ENCODE measurements at places on chromosomes 7 and 10.
A peak's percentile ranks its signal among the peaks of the same experiment; 100 is the strongest.

GRCh38 chr10:61779276-61779675, 116.5 kb downstream of the CABCOCO1 start:
- no peak for DNase-seq

DNA sequence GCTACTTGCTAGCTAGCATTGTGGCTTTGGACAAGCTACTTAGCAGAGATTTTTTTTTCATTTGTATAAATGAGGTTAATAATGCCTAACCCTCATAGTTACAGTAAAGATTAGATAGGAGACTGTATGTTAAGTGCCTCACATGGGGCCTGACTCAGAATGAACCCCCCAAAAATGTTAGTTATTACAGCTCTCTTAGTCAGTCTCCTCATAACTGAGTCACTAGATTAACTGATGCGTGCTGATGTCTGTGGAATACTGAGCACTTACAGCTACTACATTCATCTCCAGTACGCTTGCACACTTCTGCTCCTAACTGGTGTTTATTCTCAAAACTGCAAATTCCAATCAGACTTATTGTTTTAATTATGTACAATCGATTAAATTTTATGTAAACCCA, 315.3 kb downstream of the SNX13 start:
- peak; percentile 8 for DNase-seq

DNA sequence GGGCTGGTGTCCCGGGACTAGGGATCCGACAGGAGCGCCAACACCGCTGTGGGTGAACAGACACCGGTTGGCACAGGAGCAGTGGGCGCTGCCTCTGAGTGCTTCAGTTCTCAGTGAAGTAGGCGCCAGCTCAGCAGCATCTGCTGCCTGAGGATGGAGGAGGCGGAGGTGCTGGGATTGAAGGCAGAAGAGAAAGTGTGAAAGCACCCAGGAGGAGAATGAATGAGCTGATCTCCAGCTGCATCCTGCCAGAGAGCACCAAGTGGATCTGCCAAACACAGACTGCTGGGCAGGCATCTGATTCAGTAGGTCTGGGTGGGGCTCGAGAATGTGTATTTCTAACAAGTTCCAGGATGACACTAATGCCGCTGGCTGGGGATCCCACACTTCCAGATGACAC, 74.5 kb downstream of the LANCL2 start:
- DNase-seq, result no peak

DNA sequence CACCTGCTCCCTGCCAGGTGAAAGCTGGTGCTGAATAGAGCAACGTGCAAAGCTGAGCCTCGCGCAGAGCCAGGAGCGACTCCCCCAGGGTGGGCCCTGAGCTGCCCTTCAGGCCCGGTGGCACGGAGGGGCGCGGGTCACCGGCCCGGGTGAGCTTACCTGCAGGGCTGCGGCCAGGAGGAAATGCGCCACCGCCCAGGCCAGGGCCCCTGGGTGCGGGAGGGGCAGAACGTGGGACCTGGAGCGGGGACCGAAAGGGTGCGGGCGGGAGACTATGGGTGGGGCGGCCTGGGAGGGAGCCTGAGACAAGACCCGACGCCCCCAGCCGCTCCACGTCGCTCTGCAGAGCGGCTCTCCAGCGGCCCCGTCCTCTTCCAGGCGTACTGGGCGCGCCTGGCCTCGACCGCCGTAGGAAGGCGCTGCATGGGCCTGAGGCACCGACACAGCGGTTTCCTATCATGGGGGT, 122.1 kb downstream of the BTAF1 start:
- DNase-seq, result no peak

DNA sequence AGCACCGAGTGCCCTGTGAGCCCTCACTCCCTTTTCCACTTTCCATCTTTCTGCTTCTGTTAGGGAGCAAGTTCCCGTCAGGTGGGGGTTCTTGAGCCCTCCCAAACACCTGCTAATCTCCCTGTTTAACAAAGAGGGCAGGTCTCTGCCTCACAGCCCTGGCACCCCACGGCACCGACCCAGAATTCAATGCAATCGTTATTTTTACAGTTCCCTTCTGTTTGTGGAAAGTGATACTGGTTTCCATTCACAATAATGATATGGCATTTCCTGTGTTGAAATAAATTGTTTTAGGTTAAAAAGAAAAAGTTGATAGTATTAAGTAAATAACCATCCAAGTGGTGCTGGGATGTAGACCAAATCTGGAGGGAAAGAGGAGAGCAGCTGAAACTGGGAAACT, 38.8 kb upstream of the SLC29A3 start:
- peak; percentile 17 for DNase-seq

GRCh38 chr7:134444198-134444960, 14.5 kb downstream of the AKR1B1 start:
- peak; percentile 16 for DNase-seq

Measured in NCI-H69 (cell line).